GM04504 (cell line): ENCODE measurements at places on chromosomes 11 and 22.
A peak's percentile ranks its signal among the peaks of the same experiment; 100 is the strongest.

- no peak for DNase-seq
Observed at GRCh38 chr11:45193695-45194094, 47.3 kb downstream of the PRDM11 start.

DNA sequence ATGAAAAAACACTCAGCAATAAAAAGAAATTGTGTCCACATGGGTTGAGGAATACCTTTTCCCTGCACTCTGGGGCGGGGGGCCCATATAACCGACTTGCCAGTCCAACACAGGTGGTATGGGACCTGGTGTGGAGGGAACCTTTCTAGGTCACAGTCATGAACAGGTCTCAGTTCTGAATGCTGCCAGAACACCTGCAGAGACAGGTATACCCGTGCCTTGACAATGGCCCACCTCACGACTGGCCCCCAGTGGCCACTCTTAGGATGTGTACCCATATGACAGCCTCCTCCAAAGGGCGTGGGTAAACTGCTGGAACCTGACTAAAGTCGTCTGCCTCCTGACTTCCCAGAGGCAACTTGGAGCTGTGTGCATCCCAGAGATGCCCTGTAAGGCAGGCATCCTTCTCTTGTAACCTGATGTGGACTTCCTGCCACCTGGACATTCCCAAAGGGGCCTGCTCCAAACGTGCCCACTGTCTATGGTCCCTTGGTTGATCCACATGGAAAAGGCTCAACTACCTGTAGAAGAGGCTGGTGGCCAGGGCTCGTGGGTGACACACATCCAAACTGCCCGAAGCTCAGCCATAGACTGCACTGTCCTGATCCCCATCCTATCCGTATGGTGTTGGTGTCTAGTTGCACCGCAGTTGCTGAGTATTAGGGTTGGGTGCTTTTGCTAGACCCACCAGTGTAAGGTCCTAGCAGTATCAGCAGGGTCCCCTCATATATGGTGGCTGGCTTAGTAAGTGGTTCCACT lies 859.3 kb downstream of the BRD1 start:
- DNase-seq = no peak

GRCh38 chr11:60127311-60127811 lies 38.9 kb downstream of the MS4A2 start:
- no peak for DNase-seq

GRCh38 chr11:12086271-12087074 lies 23.9 kb upstream of the MICAL2 start:
- peak; percentile 96 for DNase-seq

GRCh38 chr11:95920460-95921105 lies 3.3 kb downstream of the MTMR2 start:
- DNase-seq = no peak

DNA sequence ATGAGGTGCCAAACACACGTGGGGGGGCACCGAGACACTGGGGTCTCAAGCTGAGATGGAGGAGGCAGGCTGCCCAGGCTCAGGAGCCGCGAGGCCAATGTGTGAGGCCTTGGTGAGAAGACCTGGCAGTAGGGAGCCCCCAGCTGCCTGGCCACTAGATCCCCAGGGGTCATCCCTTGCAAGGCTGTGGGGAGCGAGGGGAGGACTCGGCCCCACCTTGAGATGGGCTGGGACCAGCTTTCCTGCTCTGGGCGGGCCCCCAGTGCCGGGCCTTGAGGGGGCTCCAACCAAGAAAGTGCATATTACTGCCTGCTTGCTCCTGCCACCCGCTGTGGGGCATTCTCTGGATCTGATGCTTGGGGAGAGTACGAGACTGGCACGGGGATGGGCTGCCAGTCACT lies 107.0 kb downstream of the CTTN start:
- no peak for DNase-seq
